NCI-H2107 (cell line): ENCODE measurements at places on chromosomes 1 and 21.

DNA sequence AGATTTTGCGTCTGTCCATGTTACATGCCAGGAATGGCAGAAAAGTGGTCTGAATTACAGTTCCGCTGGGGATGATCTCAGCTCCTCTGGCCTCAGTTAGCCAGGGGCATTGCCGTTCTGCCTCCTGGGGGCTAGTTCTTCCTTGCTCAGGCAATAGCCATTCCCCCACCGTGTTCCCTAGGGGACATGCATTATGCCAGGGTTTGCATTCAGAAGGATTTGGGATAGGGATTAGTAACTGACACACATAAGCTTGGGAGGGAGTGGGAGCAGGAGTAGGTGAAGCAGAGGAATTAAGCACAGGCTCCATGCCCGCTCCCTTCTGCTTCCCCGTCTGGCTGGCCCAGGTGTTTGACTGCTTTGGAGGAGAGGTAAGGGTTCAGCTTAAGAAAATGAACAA is 12.7 kb downstream of the LRRC71 start:
- DNase-seq = no peak

DNA sequence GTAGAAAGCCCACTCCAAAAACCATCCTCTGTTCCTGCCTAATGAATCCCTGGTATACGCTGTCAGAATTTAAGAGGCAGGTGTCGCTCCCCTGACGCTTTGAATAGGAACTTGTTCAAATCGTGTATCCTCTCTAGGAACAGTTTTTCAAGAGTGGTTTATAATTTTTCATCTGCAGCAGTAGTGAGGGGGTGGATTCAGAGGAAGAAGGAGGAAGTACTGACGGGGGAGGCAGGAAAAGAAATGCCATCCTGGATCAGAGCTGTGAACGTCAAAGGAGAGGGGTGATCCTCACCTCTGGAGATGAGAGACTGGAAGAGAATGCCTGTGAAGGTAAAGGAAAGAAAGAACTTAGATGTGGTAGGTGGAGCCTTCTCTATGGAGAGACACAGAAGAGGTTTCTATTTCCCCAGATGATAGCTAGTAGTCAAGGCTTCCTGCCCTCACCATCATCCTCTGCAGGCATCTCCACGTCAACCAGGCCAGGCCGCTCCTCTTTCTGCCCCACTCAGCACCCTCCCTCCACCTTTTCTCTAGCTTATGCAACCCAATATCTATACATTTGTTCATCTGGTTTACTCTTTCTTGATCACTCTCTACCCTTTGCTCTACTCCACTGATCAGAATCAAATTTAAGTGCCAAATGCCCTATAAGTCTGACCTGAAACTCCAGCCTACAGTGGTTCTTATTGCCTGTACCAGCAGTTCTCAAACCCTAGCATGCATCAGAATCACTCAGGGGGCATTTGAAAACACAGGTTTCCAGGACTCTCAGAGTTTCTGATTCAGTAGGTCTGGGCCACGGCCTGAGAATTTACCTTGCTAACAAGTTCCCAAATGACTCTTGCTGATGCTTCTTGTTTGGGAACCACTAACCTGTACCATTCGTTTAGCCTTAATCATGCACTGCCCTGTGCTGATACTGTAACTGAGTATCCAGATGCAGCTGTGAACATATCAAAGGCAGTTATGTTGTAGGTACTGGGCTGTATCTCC is 13.1 kb upstream of the BCL9 start:
- no peak for DNase-seq

DNA sequence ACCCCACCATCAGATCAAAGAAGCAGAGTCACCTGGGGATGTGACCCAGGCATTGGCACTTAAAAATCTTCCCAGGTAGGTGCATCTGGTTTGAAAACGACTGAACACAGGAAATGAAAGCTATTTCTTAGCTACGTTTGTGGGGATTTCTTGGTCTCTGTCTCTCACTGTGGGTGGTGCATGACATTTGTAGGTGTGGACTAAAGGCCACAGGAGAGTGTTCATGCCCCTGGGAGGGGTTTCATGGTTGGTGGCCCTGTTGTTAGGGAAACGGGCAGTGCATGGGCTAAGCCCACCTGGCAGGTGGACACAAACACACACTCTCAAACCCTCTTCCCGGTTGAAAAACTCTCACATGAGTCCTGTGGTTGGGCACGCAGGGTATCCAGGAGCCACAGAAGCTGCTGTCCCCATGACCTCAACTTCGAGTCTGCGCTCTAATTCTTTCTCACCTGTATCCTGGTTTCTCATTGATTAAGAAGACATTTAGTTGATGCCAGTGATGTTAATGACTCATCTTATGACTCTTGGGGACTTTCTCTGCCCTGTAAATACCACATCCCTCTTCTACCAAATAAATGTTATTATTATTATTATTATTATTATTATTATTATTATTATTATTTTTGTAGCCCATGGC is 119.4 kb downstream of the MRPS6 start:
- DNase-seq = no peak

DNA sequence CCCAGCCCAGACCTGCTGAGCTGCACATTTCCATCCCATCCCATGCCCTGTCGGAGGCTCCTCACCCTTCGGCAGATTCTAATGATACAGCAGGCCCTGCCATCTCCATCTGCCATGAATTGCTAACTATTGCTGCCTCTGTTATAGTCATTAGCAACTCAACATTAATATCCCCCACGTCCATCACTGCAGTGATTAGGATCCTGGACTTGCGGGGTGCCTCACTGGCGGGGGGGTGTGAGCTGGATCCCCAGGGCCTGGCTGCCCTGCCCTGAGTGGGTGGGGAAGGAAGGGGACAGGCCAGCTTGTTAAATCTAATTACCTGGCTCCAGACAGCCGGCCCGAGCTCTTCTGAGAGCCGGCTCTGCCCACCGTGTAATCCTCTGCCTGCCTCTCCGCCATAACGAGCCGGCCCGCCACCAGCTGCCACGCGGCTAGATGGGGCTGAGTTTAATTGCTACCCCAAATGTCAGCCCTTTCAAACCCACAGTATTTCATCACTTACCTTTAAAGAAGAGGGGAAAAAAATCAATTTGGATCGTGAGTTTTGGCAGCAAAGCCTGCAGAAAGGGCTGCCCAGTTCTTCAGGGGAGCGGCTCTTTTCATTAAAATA is 227.3 kb upstream of the CSF3R start:
- no peak for DNase-seq

GRCh38 chr1:201937624-201938213 is 8.6 kb downstream of the LMOD1 start:
- no peak for DNase-seq

GRCh38 chr1:11350265-11350664 is 77.3 kb downstream of the UBIAD1 start:
- DNase-seq = no peak

DNA sequence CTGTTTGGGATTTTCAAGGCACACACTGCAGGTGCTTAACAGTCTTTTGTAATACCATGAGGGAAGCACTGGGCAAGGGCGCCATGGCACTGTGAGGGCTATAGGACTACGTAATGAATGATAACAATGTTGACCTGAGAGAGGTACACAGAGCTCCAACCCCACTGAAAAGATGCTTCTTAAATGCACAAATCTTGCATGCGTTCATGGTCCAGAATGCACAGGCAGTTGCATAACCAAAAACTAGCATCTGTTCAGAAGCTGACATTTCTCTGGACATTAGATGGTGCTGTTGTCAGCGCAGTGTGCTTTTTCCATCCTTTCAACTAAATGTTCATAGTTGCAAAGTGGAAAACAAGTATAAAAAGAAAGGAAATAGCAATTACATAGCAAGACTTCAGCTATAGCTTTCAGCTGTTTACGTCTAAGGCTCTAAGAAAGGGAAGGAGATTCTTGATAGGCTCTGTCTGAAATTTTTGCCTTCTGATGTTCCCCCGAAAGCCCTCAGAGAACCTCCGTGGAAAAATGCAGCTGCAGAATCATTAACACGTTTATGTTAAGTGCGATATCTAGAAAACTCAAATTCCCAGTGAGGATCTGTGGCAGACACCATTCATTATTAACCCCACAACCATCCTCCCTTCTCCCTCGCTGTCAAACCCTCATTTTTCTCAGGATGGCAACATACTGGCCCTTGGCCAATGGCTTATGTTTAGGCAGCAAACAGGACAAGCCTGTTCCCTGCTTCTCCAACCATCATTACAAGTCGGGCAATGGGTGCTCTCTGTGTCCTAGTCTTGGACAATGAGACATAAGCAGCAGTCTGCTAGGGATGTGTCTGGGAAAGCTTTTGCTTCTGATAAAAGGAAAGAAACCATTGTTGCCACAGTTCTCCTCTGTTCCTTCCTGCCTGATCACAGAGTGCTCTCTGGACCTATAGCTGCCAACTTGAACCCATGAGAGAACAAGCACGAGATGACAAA is 8.2 kb upstream of the TARBP1 start:
- DNase-seq = peak; percentile 29

DNA sequence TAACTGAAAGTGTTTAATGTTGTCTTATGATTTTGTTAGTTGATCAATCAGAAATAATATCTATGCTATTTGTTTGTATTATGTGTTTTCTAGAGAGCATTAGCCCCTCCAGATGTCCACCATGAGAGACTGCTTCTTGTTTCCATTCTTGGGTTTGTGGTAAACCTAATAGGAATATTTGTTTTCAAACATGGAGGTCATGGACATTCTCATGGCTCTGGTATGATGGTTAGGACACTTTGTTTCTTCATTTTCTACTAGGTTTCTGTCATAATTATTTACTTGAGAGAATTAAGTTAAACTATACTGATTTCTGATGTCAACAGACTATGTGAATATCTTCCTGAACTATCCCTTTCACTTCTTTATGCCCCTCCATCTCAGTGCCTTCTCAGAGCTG is 16.1 kb downstream of the SLC30A7 start:
- DNase-seq = no peak

DNA sequence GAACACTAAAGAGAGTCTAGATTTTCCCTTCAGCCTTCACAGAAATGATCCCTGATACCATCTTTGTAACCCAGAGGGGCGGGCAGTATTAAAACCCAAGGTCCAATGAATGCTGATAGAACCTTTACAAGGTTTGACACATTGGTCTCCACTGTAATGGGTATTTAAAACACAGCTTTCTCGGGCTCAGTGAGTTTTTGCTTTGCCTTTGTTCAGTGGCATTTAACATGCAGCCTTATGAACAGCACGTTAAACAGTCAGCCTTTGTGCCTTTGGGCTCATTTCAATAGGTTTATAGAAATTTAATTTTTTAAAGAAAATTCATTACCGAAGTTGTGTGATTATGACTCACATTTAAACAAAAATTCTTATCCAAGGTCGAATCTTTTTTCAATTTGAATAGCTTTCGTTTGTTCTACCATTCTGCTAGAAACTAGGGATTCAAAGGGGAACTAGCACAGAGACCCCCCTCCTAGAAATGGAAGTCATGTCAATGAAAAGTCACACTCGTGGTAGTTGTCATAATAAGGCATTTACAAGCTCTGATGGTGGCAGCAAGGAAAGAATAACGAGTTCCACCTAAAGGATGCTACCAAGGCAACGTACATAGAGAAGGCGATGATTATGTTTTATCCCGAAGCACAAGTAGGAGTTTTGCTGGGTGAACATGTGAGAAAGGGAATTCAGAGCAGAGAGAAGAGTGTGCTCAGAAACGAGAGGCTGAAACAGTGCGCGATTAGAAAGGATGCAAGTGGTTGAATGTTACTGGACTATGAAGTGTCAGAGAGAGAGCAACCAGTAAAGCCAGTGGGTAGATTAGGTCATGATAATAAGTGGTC is 66.2 kb downstream of the SGIP1 start:
- no peak for DNase-seq

DNA sequence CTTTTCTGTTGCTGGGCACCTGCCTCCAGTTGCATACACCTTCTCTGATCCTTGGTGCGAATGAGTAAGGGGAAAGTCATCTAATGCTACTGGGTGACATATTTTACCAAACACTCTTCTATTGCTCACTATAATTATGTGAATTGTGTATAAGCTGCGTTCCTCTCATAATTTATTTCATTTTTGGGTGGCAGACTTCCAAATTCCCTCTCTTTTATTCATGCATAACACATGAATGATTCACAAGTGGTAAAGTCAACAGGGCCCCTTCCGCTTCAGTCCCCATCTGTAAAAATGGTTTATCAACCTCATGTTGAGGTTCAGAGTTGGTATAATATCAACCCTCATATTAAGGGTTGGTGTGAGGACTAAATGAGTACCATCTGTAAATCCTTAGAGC is 3.2 kb upstream of the QSOX1 start:
- DNase-seq = no peak

GRCh38 chr1:156075162-156075561 is 7.1 kb downstream of the MEX3A start:
- no peak for DNase-seq

DNA sequence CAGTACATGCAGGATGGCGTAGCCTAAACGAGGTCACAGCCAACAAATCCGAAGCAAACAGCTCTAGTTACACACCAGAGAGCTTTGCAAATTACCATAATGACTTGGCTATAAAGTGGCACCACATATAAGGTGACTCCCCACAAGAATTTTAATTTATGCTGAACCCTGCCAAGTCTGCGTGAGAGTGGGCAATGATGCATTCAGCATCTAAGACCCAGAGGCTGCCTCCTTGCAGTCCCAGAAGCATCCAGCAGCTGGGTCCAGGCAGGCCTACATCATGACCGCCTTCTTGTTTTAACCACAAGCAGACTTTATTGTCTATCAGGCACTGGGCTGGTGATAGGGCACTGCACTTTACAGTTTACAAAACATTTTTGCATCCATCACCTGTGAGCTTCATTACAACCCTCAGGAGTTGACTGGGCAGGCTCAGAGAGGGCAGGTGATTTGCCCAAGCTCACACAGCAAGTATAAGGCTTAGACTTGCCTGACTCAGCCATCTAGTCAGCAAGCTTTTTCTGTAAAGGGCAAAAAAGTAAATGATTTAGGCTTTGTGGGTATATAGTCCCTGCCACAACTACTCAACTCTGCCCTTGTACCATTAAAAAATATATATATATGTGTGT is 134.6 kb downstream of the GLIS1 start:
- peak; percentile 31 for DNase-seq

GRCh38 chr21:27422435-27422834 is 455.5 kb upstream of the ADAMTS5 start:
- no peak for DNase-seq
